ENCODE measurements at places on chromosomes 6 and 20.

DNA sequence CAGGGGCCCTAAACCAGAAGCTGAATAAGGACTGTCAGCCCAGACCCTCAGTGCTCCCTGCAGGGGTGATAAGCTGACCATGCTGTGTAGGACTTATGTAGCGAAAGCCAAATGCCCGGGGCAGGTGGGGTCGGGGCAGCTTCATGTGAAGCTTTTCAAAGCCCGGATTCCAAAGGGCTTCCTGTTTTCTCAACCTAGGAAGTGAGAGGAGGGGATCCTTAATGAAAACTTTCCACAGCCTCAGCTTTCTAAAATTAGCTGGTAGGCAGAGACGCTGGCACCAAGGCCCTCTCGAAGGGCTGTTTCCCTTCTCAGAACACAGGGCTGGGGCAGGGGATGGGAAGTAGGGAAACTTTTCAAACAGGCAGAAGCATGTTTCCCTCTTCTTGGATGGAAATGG is 148.9 kb downstream of the NFATC2 start:
- no peak for DNase-seq

DNA sequence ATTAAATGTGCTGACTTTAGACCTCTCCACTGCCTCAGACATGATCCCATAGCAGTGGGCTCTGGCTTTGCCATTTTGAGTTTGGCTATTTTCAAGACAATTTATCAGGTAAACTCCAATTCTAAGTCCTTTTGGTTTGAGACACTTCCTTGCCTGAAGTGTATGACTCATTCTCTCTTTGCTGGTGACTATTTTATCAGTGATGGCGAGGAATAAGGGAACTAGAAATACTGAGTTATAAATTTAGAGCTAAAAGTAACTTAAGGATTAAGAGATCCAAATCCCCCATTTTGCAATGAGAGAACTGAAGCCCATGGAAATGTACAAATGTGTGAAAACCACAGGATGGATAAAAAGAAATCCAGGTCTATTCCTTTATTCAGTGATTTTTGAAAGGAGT is 30.9 kb upstream of the CD83 start:
- no peak for DNase-seq

DNA sequence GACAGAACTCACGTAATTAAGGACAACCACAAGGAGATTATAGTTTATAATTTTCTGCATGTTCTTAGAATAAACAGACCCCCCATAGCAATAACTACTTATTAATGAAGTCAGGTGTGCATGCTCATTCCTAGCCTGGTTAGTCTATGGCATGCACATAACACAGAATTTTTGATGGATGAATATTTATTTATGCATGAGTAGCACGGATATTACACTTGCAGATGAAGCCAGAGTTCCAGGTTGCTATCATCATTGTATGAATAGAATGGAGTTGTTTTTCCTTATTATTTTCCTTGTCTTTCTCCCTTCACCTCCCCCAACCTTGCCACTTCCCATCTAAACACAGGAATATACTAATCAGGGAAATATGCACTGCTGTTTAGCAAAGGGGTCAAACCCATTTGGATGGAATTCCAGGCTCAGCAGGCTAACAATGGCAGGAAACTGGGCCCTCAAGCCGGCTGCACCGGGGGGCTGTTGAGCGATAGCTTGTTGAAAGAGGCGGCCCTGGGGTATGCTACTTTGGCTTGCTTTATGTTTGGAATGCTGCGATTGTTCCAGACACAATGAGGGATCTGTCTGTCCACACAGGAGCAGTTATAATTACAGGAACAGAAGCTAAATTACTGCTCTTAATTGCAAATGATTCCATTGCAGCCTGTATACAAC is 112.6 kb downstream of the TMEM170B start:
- no peak for DNase-seq

GRCh38 chr6:35359744-35360348 is 17.5 kb downstream of the PPARD start:
- no peak for DNase-seq

GRCh38 chr6:33818293-33818692 is 14.5 kb upstream of the MLN start:
- no peak for DNase-seq

All from HL-60 (cell line).